ENCODE measurements at places on chromosomes 3 and 15.

DNA sequence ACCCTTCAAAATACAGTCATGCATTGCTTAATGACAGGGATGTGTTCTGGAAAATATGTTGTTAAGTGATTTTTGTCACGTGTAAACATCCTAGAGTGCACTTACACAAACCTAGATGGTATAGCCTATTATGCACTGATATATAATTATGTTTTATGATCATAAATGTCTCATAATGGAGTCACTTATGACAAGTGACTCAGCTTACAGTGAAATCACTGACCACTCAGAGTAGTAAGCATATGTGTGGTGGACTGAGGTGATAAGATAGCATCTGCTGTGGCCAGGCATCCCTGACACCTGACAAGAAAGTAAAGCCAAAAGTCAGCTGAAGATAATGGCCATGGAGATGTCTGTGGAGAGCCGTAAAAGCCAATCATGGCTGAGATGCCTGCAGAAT, 5.4 kb downstream of the ACAD11 start:
- DNase-seq, result no peak

GRCh38 chr3:107928084-107928445, 162.8 kb downstream of the CD47 start:
- DNase-seq, result no peak

GRCh38 chr3:181956122-181956521, 244.4 kb downstream of the SOX2 start:
- no peak for DNase-seq

- DNase-seq, result no peak
Observed at GRCh38 chr15:37075777-37076176, 24.6 kb downstream of the MEIS2 start.

DNA sequence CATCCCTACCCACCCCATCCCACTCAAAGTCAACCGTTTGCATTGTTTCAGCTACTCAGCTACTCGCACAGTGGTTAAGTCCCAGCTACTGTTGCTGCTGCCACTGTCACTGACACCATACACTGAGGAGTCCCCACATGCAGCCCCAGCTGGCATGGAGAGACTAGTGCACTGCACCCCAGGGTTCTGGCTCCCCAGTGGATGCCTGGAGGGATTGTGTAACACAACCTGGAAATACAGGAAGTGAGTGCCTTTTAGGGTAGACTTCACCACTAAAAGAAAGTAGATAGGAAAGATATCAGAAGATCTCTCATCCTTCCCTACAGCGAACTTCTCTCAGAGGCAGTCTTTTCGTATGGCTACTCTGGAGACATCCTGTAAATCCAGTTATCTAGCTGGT, 169.2 kb upstream of the STRIT1 start:
- no peak for DNase-seq

GRCh38 chr15:75827691-75828090, 15.6 kb upstream of the UBE2Q2 start:
- no peak for DNase-seq

DNA sequence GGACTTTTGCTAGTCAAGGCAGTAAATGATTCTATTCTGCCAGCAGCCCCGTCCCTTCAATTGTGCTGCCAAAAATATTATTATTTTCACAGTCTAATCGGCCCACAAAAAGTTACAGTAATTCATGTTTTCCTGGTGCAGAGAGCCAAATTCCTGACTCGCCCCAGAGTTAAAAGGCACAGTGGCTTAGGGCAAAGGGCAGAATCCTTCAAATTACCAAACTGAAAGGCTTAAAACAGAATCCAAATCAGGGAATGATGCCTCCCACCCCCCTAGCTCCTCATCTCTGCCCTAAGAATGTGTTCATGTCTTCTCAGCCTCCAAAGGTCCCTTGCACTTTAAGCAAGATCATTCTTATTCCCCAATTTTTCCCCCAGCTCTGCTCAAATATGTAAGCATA, 477.8 kb upstream of the PROK2 start:
- no peak for DNase-seq

- no peak for DNase-seq
Observed at GRCh38 chr3:173553635-173554280, 156.2 kb downstream of the NLGN1 start.

DNA sequence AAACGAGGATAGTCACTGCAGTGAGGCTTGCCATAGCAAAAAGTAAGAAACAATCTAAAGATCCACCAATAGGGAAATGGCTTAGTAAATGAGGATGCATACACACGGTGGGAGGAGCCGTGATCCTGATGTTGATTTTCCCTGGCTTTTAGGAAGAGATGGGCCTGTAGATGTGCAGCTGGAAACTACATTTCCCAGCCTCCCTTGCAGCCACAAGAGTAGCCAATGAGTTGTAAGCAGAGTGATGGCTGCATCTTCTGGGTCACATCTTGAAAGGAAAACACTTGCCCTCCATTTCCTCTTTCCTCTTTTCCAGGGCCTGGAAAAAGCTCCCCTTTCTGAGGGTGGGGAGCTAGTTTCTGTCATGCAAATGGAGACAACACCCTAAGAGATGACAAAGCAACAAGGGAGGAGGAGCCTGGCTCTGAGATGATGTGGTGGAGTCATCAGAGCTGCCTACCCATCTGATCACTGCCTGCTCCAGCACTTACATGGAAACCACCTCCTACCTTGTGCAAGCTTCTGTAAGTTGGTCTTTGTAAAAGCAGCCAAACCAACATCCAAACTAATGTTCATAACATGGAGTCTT, 139.1 kb downstream of the TLE3 start:
- no peak for DNase-seq

DNA sequence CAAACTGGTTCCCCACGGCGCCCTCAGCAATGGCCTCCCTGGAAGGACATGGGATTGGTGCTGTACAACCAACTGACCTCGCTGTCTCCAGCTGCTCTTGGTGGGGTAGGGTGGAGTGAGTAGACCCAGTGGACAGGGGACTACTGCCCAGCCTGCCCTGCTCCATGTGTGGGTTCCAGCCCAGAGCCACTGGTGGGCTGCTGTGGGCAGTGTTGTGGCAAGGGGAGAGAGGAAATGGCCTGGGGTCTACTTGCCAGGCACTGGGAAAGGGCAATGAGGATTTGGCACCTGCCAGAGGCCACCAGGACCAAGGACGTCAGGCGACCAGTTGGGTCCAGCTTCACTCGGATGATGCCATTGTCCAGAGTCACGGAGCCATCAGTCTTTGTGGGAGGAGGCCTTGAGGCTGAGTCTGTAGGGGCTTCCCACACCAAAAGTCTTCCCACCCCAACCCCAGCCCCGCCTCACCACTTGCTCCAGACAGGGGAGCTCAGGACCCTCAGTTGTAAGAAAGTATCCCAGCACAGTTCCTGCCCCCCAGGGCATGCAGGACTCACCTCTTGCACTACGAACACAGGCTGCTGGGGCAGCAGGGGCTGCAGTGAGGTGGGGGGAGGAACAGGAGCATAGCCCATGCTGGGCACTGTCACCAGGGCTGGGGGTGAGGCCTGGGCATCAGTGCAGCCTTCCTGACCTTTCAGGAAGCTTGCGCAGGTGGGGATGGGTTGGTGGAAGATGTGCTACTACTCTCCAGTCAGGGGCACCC, 9.5 kb downstream of the MAN2C1 start:
- DNase-seq, result no peak

DNA sequence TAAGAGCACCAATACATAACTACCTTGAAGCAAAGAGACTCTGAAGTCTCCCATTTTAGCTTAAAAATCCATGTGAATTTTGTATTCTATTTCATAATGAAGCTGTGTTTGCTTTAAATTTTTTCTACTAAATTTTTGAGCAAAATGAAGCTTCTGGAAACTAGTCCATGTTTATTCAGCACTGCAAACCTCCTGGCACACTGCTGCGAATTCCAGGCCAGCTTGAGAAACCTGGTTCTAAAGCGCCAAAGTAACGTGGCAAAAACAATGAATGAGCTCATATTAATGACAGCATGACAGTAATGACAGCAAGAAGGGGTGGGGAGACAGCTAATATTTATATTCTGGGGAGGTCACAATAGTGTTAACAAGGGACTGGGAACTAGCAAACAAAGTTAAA, 25.7 kb downstream of the CEP152 start:
- DNase-seq, result no peak

GRCh38 chr15:48609486-48609885, 36.0 kb downstream of the FBN1 start:
- DNase-seq, result no peak

DNA sequence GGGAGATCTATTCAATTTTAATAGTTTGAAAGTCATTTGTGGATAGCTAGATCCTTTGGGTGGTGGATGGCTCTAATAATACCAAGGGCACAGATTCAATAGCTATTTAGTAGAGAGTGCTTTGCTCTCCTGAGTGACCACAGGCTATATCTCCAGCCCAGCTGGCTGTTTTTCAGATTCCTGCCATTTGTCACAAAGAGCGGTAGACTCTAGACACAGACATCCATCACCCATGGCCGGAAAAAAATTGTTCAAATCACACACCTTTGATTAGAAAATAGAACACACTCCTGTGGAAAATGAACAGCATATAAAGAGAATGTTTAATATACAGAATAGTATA, 171.6 kb upstream of the MITF start:
- DNase-seq, result no peak

DNA sequence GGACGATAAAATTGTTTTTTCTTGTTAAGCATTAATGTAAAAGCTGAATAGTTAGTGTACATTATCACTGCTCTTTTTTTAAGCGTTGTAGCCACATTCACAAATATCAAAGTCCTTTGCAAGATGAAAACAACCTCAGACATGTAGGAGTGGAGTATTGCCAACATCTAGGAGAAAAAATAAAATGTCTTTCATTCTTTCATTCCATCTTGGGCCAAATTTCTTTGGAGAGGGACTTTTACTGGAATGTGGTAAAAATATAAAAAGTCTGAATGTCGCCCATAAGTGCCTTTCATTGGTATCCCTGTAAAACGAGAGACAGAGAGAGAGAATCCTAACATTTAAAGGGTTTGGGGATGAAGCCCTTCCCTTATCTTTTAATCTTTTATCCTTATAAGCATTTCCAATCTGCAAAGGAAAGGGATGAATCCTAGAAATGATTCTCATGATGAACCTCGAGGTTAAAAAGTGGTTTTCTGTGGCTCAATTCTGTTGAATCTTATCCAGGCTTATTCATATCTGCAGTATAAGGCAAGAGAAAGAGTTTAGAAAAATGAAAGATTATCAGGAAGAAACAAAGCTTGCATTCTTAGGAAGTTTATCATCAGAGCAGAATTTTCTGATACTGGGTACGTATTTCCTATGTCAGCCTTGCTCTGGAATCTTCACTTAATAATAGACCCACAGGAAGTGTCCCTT, 1031.7 kb downstream of the MCTP2 start:
- no peak for DNase-seq
